Small intestine (tissue), 16 donors: ENCODE measurements at places on chromosomes 2 and 18. TPM values are rescaled to one million over a fixed set of nuclear protein-coding genes. Genes with fewer than 3 reads are reported as not detected.
A peak's percentile ranks its signal among the peaks of the same experiment; 100 is the strongest.

DNA sequence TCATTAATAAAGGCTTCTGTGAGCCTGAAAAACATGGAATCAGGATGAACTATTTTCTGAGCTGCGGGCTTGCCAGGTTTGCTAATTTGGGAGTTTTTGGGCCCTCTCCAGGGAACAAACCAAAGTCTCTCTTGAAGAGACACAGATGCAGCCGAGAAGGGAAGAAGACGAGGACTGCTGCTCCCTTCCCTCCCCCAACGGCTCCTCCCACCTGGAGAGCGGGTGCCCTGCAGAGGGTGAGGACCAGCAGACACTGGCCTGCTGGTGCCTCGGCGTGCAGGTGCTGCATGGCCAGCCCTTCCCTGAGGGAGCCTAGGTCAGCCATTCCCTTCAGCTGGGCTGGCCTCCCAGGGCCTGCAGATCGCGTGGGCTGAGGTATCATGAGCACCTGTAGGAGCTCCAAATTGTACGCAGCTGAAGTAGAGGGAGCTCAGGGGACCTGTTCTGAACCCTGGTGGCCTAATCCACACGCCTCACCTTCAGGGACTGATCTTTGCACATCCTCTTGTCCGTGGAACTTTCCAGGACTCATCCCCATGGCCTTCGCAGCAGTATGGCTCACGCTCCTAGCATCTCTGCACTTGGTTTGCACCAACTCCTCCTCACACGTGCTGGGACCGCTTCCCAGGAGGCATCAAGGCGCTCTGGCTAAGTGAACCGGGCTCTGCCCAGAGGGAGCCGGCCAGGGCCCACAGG, 19.5 kb downstream of the EMX1 start:
- no peaks in the 10 kb centered on the region for H3K36me3 ChIP-seq
- DNase-seq: no peak
- H3K27ac ChIP-seq: no peak overlapping the region
- no peak overlapping the region for H3K4me3 ChIP-seq

EVA1A gene
- 1.1 TPM for polyA plus RNA-seq

- H3K4me1 ChIP-seq: peaks cover 22% of the 10 kb centered on the region
- peaks cover 7% of the 10 kb centered on the region for H3K36me3 ChIP-seq
- H3K4me3 ChIP-seq: peak within 1 kb of the TSS; percentile 56
- peak; percentile 88 for DNase-seq
- H3K27ac ChIP-seq: peak within 1 kb of the TSS; percentile 77
Measured at GRCh38 chr2:218781691-218782527, at the start of gene CYP27A1. Gene CYP27A1 (plus strand): TSS chr2:218782147. CDS start chr2:218782183, 36 bp downstream.

GRCh38 chr18:50880119-50880465, 1.2 kb downstream of the ME2 start:
- peaks cover 12% of the 10 kb centered on the region for H3K4me1 ChIP-seq
- no peak overlapping the region for H3K4me3 ChIP-seq
- H3K36me3 ChIP-seq: no peaks in the 10 kb centered on the region

GRCh38 chr2:118221536-118222272, 133.4 kb downstream of the INSIG2 start:
- peak; percentile 62 for DNase-seq
- H3K27me3 ChIP-seq: peaks cover 6% of the 10 kb centered on the region
- H3K27ac ChIP-seq: no peak overlapping the region
- H3K4me1 ChIP-seq: peaks cover 2% of the 10 kb centered on the region
- H3K36me3 ChIP-seq: no peaks in the 10 kb centered on the region
- H3K4me3 ChIP-seq: no peak overlapping the region
